ENCODE measurements at places on chromosomes 3 and 15. TPM values are rescaled to one million over a fixed set of nuclear protein-coding genes. Genes with fewer than 3 reads are reported as not detected.

GRCh38 chr3:143525408-143525807 lies 322.9 kb downstream of the SLC9A9 start:
- H3K4me1 ChIP-seq: no peaks in the 10 kb centered on the region
- no peaks in the 10 kb centered on the region for H3K27me3 ChIP-seq
- no peak for DNase-seq
- no peak overlapping the region for H3K4me3 ChIP-seq
- no peak overlapping the region for H3K27ac ChIP-seq

GRCh38 chr3:24042174-24043059 lies 97.3 kb downstream of the NR1D2 start:
- no peak overlapping the region for H3K27ac ChIP-seq
- no peaks in the 10 kb centered on the region for H3K36me3 ChIP-seq
- H3K4me3 ChIP-seq: no peak overlapping the region
- H3K27me3 ChIP-seq: peaks cover 2% of the 10 kb centered on the region
- DNase-seq: no peak
- H3K4me1 ChIP-seq: no peaks in the 10 kb centered on the region

DNA sequence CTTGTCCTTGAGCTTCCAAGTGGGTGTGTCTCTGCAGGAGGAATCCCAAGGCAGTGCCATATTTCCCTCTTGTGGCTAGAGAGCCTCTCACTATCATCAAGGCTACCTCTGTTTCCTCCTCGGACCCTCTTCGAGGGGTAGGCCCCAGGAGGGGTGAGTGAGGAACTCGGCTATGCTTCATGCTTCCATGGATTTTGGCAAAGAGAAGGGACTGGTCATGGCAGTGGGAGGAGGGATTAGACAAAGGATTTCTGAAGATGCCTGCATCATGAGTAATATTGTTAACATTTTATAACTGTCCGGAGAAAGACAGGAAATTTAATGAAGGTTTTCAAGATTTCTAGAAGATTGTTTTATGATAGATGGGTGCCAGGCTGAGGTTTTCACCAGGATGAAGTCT lies 241.5 kb downstream of the CLSTN2 start:
- no peaks in the 10 kb centered on the region for H3K36me3 ChIP-seq
- no peaks in the 10 kb centered on the region for H3K27me3 ChIP-seq
- H3K4me1 ChIP-seq: no peaks in the 10 kb centered on the region
- DNase-seq: no peak
- no peak overlapping the region for H3K4me3 ChIP-seq

- no peaks in the 10 kb centered on the region for H3K36me3 ChIP-seq
- no peak overlapping the region for H3K4me3 ChIP-seq
- H3K27me3 ChIP-seq: no peaks in the 10 kb centered on the region
- DNase-seq: no peak
- H3K27ac ChIP-seq: no peak overlapping the region
These were observed 289.1 kb downstream of the TIGIT start for GRCh38 chr3:114582929-114583328.

DNA sequence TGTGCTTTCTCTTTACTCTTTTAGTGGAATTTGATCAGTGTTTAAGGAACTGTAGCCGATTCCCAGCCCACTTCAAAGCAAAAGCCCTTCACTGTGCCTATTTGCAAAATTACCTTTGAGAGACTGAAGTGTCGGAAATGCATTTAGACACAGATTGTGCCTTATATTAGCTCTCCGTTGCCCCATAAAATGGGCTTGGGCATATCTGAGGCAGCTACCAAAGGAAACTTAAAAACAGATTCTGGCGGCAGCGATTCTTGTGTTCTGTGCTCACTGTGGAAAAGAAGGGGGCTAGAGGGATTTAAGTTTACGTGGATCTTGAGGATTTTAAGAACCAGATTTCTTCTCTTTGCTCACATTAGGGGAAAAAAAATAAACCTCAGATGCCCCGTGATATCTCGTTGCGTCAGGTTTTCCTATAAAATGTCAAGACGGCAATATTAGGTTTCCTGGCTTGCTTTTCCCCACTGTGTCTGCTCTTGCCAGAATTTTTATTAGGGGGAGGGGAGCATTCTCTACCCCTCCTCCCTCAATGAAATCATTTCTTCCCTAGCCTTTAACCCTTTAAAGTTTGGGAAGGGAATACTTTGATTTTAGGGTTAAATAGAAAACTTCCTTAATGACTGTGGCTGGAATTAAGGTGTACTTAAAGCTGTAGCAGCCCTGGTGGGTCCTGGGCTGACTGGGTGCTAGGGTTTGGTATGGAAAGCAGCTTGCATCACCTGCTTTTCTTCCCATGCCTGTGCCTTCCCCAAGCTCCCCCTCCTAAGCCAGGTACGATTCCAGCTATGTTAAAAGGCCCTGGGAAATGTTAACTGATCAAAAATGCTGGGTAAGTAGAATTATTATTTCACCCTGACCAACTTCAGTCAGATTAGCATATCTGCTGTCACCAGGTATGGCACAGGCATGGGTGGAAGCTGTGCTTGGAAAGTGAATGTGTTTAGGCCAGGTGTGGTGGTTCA lies 73.8 kb downstream of the SMAD3 start:
- H3K4me3 ChIP-seq: peak overlapping the region; percentile 32
- peak overlapping the region; percentile 91 for H3K27ac ChIP-seq
- peaks cover 88% of the 10 kb centered on the region for H3K4me1 ChIP-seq
- no peaks in the 10 kb centered on the region for H3K27me3 ChIP-seq
- no peaks in the 10 kb centered on the region for H3K36me3 ChIP-seq
- peak; percentile 85 for DNase-seq

DNA sequence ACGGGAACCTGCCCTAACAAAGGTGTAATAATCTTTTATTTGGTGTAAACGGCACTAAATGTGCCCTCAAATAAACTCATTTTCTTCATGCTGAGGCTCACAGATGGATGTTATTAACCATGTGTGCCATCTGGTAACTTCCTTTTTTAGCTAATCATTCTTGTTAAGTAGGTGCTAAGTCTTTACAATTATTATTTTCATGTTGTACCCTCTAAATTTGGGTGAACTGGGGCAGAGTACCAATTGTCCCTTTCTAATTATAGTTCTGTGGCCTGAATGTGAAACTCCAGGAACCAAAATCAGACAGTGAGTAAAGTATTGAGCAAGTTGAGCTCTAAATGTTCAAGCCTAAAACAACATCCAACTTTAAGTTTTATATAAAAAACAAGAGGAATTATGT lies 220.7 kb upstream of the CADM2 start:
- no peak overlapping the region for H3K27ac ChIP-seq
- H3K36me3 ChIP-seq: no peaks in the 10 kb centered on the region
- no peaks in the 10 kb centered on the region for H3K27me3 ChIP-seq

DNA sequence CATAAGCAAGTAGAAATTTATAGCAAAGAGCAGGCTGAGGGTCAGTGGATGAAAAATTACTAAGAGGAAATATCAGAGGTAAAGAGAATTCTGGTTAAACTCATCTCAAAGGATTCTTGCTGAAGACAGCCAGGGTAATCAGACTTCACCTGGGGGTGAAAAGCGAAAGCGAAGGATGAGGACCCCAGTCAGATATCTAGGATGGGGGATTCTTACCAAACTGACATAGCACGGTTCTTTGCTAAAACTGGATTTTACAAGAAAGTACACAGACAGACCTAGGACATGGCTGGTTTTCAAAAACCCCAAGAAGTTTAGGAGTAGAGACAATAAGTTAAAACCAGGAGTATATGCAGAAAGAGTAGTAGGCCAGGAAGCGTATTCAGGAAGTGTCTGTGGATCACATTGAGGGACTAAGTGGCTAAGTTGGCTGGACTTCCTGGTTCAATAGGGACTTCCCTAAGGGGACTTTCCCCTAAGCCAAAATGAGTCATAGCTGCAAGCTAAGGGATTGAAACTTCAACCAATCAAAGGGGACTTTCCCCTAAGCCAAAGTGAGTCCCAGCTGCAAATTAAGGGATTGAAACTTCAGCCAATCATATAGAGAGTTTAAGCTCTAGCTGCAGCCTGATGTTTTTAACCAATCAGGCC lies 2.4 kb upstream of the CFAP91 start:
- peak overlapping the region; percentile 46 for H3K27ac ChIP-seq
- DNase-seq: peak; percentile 46
- peaks cover 7% of the 10 kb centered on the region for H3K4me1 ChIP-seq
- no peaks in the 10 kb centered on the region for H3K36me3 ChIP-seq

GRCh38 chr3:126052196-126053058 lies 31.5 kb downstream of the SLC41A3 start:
- H3K4me3 ChIP-seq: no peak overlapping the region
- no peak for DNase-seq
- no peaks in the 10 kb centered on the region for H3K36me3 ChIP-seq
- H3K27ac ChIP-seq: no peak overlapping the region
- no peaks in the 10 kb centered on the region for H3K27me3 ChIP-seq

DNA sequence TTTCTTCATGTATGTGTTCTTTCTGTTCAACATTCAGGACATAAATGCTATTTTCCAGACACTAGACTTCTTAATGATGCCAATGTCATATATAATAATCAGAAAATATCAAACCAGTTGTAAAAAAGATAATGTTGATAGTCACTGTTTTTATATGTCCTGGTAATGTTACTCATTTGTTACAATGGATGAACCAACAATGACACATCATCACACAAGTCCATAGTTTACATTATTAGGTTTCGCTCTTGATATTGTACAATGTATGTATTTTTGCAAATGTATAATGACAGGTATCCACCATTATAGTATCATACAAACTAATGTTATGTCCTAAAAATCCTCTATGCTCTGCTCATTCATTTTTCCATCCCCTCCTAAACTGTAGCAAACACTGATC lies 243.8 kb upstream of the CDIN1 start:
- H3K36me3 ChIP-seq: no peaks in the 10 kb centered on the region
- H3K4me1 ChIP-seq: no peaks in the 10 kb centered on the region
- H3K4me3 ChIP-seq: no peak overlapping the region
- H3K27me3 ChIP-seq: no peaks in the 10 kb centered on the region
- no peak for DNase-seq

GRCh38 chr3:108208831-108209230 lies 13.4 kb downstream of the IFT57 start:
- no peaks in the 10 kb centered on the region for H3K27me3 ChIP-seq
- H3K4me1 ChIP-seq: no peaks in the 10 kb centered on the region
- no peak for DNase-seq
- H3K27ac ChIP-seq: no peak overlapping the region
- H3K36me3 ChIP-seq: no peaks in the 10 kb centered on the region

GRCh38 chr15:79265987-79266579 lies 16.4 kb upstream of the ANKRD34C start:
- no peaks in the 10 kb centered on the region for H3K4me1 ChIP-seq
- H3K36me3 ChIP-seq: no peaks in the 10 kb centered on the region
- no peaks in the 10 kb centered on the region for H3K27me3 ChIP-seq
- H3K4me3 ChIP-seq: no peak overlapping the region

DNA sequence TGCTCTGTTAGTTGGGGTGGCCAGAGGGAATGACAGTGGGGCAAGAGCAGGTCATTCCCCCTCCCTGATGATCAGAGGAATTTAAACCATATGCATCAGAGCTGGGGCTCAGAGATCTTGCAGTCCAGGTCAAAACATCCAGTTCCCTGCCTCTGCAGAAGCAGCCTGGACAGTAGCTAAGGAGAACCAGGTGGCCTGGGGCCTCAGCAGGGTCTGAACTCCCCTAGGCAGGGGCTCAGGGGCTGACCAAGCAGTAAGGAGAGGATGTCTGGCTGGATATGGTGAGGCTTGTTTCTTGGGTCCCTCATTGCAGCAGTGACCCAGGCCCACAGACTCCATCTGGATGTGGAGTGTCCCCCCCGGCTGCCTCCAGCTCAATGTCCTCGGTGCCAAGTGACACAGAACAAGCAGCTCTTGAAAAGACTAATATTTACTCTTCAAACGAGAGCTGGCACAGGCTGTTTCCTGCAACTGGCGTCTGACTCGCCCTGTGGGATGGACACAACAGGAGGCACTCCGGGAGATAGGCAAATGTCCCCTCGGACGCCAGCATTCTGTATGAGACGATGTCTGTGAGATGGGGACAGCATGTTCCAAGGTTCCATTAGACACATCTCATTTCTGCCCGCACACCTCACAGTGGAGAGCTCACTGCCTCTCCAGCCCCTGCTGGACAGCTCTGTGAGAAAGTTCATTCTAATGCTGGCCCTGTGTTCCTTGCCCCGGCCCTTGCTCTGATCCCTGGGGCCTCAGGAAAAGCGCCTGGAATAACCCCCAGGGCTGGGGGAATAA lies 37.1 kb downstream of the SEC22C start:
- H3K27me3 ChIP-seq: no peaks in the 10 kb centered on the region
- H3K4me3 ChIP-seq: no peak overlapping the region
- H3K36me3 ChIP-seq: no peaks in the 10 kb centered on the region
- no peak overlapping the region for H3K27ac ChIP-seq

DNA sequence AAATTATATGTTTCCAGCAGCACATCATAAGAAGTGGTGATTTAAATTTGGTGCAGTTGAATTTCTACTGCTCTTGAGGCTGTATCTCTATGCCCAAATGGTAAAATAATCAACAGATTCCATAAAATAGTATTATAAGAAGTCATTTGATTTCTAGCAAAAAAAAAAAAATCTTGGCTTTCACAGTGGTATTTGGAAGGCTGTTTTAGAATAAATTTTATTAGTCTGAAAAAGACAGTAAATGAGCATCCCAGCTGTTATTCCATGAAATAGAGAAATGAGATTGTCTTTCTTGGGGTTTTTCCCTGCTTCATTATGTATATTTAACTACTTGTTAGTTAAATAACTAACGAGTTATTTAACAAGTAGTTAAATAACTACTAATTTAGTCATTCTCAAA lies 156.0 kb upstream of the ABI3BP start:
- no peaks in the 10 kb centered on the region for H3K27me3 ChIP-seq
- no peak overlapping the region for H3K27ac ChIP-seq
- DNase-seq: no peak

The ZIC4 gene
- total RNA-seq: not detected

The LEKR1 gene
- total RNA-seq: 0.21 TPM

The GABRG3 gene
- not detected for total RNA-seq

The CORO2B gene
- total RNA-seq: 2.9 TPM

The PLSCR5 gene
- not detected for total RNA-seq

The MED12L gene
- total RNA-seq: 0.23 TPM

All from endothelial cell of umbilical vein (primary cell).